ENCODE measurements at places on chromosomes 12 and 14.

DNA sequence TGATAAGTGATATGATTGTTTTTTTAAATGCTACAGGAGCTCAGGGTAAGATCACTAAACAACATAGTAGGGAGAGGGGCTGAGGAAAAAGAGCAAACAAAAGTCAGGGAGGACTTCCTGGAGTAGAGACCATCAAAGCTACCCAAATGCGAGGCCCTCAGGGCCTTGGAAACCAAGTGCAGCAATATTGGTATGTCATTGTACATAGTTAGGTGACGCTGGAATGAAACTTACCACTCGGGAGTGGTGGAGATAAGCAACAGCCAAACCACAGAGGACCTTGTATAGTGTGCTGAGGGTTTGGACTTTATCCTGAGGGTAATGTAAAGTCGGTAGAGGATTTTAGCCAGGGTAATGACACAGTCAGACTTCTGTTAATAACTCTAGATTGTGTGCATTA, 13.8 kb downstream of the KITLG start:
- DNase-seq = no peak

DNA sequence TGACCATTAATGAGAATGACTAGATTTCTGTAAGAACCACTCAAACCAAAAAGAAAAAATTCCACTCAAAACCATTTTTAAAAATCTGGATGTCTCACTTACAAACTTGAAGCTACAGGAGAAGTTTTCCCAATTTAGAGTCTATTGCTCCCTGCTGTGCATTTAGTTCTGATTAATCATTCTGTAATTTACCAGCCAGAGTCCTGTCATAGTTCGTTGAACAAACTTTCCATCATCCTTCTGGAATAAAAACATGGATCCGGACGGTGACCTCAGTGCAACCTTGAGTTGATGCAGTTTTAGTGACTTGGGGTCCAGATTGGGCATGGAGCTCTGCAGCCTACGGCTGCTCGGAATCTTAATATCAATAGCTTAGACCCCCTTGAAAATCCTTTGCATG, 73.4 kb downstream of the PRMT8 start:
- DNase-seq = no peak

DNA sequence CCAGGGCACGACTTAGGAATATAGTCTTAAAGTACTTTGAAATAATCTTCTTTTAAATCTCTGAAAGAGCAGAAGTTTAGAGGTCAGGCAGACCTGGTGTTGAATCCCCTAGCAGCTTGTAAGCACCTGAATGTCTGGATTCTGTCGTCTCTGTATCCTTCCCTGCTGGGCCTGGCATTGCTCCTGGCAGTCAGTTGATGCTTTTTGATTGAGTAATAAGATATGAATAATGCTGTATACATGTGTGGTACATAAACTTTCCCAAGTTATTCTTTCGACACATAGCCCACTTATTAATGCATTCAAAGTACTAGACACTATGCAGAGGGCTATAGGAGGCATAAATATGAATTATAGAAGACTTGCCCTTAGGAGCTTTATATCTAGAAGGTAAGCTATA, 31.4 kb downstream of the EVL start:
- no peak for DNase-seq

DNA sequence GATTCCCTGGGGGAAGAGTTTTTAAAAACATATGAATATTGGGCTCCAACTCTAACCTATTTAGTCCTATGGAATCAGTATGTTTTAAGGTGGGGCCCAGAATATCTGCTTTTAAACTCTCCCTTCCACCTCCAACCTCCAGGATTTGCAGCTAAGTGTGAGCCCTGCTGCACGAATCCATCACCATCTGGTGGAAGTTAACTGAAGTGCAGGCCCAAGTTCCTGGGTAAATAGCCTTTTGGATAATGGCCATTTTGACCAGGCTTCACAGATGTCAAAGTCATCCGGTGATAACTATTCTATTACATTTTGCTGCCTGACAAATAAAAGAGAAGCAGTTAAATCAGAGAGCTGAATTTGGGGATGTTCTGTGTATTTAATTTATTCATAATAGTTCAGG, 58.1 kb upstream of the RMST start:
- DNase-seq = no peak

GRCh38 chr14:87542288-87542687, 450.7 kb downstream of the GALC start:
- no peak for DNase-seq

DNA sequence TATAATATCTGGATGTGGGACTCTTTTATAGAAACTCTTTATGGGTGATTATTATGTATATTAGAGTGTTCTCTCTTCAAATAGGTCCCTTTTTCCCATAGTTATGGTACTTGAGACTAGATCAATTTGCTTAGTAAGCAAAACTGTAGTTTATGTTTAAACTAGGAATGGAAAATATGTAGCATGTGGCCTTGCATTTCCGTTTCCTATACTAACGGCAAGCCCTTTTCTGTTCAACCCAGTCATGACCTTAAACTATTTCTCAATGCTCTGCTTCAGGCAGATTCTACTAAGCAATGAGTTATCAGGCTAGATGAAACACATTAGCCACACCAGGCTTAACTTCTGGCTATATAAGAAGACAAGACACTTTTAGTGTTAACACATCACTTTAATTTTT, 84.6 kb downstream of the OTOGL start:
- no peak for DNase-seq

DNA sequence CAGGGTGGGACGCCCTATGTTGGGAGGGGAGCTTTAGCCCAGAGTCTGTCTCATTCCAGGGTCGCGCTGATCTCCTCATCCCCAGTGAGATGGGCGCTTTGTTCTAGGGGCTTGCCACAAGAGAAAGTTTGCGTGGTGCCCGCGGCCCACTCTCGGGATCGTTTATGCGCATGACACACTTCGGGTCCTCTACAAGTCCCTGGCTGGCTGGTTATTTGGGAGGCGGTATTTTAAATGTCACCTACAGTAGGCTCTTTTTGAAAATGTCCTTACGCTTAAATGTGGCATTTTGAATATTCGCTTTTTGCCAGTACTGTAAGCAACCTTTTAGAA, 541 bp downstream of the GOLT1B start:
- DNase-seq = no peak

- no peak for DNase-seq
Measured at GRCh38 chr14:81889529-81889928, 355.9 kb upstream of the SEL1L start.

DNA sequence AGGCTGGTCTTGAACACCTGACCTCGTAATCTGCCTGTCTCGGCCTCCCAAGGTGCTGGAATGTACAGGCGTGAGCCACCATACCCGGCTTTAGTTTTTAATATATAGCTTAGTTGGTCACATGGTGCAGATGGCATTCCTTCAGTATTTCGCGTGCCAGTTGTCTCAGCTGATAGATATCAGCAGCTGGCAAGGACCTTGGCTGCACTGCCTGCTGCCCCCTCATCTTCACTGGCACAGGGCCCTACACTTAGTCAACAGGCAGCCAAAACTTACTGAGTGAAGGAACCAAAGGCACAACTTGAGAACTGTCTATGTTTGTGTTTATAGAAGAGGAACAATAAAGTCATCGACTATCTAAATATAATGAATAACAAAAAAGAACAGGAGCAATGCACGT, 31.0 kb downstream of the EID3 start:
- no peak for DNase-seq

GRCh38 chr14:52313462-52313861, 650 bp upstream of the PTGER2 start:
- DNase-seq = no peak

GRCh38 chr12:62435303-62436163, 31.1 kb upstream of the MON2 start:
- DNase-seq = peak; percentile 49

DNA sequence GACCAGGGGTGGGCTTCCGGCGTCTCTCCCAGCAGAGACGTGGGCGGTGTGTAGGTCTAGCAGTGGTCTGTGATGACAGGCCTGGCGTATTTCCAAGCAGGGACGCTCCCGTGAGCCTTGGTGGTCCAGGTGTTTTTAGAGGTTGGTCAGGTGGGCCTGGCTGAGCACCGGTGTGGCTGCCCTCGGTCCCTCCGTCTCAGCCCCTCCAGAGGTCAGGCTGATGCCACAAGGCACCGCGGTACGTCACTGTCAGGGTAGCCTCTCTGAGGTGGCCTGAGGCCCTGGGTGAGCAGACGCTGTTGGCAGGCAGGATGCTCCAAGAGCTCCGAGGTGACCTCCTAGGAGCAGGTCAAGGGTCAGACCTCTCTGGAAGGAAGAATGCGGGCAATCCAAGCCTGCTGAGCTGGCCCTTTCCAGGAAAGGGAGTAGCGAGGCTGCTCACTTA, 13.6 kb downstream of the MTA1 start:
- DNase-seq = no peak

DNA sequence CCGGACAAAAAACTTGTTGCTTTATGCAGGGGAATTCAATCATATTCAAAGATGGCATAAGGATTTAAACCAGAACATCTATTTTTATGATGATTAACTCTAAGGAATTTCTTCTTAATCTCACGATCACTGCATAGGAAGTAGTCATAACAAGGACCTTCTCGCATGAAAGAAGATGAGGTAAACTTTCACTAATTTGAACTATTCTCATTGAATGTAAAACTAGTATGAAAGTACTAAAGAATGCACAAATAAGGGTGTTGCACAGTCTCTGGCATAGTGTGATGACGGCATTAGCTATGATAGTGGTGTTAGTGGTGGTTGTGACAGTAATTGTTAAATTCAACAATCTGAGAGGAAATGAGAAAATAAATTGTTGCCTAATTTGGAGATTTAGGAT, 280.0 kb downstream of the SLC6A15 start:
- DNase-seq = no peak

- DNase-seq = peak; percentile 52
Measured at GRCh38 chr12:75322464-75322863, 7.7 kb downstream of the CAPS2 start.

DNA sequence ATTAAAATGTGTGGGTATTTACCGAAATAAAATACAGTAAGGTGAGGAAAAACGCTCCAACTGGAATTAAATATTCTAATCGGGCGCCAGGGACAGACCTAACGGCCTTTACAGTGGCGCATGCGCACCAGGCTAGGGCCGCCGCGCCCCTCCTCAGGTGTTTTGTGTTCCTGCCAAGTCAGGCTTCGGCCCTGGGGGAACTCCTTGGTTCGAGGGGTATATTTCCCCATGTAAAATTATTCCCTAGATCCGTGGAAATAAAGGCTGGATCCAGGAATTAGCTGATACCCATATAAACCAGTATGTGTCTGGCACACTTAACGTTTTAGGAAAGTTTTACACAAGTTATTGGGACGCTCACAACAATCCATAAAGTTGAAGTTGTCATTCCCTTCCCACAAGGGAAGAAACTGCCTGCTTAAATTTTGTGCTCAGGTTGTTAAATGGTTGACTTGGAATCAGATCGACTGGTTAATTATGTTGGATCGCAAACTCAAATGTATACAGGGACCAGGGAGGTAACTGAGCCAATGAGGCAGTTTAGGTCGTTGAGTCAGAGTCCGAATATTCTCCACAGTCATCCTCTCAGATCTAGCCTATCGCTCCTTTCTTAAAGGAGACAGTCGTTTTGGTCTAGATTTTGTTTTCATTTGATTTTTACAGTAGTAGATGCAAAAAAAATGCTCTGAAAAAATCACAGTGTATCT, 621 bp upstream of the ANAPC7 start:
- no peak for DNase-seq

- no peak for DNase-seq
Measured at GRCh38 chr12:68532204-68532886, 78.4 kb upstream of the RAP1B start.

GRCh38 chr12:52258335-52258901, 16.0 kb upstream of the KRT86 start:
- DNase-seq = no peak

- no peak for DNase-seq
Measured at GRCh38 chr14:95256776-95257060, 63.0 kb downstream of the CLMN start.

- DNase-seq = no peak
Measured at GRCh38 chr12:57549909-57550640, at the start of gene KIF5A. Gene KIF5A, plus strand, starts transcription at chr12:57550044. Its CDS starts 228 bp downstream, at chr12:57550272.

DNA sequence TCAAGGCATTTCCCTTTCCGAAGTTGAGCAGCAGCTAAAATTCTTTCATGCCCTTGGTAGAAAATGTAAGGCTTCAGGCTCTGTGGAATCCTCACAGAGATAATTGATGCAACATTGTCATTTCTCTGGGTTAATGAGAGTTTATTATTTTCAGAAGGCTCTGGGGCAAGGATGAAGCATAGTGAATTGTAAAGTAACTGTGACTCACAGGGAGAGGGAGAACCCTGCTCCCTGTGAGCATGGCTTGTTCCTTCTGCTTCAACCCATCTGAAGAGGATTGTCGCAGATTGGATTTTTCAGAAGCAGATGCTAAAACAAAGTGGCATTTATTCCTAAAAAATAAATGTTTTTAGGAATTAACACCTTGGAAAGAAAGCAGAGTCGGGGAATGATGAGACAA, 41.2 kb downstream of the APOBEC1 start:
- no peak for DNase-seq

- peak; percentile 18 for DNase-seq
Measured at GRCh38 chr14:92951912-92952471, 29.0 kb downstream of the CHGA start.

Data from AG04450 (cell line).